ENCODE measurements at places on chromosomes 6 and 20. TPM values are rescaled to one million over a fixed set of nuclear protein-coding genes. Genes with fewer than 3 reads are reported as not detected.

RBBP8NL gene
- total RNA-seq, result not detected

PRDM13 gene
- total RNA-seq, result not detected

CASS4 gene
- 0.78 TPM for total RNA-seq

DHX35 gene
- total RNA-seq, result 6.1 TPM

TAP2 gene
- total RNA-seq, result 7.8 TPM

RIMS4 gene
- total RNA-seq, result not detected

IP6K3 gene
- 6.6 TPM for total RNA-seq

BTNL2 gene
- not detected for total RNA-seq

REM1 gene
- not detected for total RNA-seq

FILIP1 gene
- total RNA-seq, result 0.26 TPM

EPPIN gene
- total RNA-seq, result not detected

SLA2 gene
- total RNA-seq, result not detected

EFCAB8 gene
- total RNA-seq, result under 0.01 TPM

CLPSL2 gene
- not detected for total RNA-seq

MAN1A1 gene
- 25.5 TPM for total RNA-seq

SULF2 gene
- total RNA-seq, result 14.5 TPM

OPRL1 gene
- total RNA-seq, result 1.2 TPM

POFUT1 gene
- 60.5 TPM for total RNA-seq

OTOR gene
- not detected for total RNA-seq

SLC22A3 gene
- 4.0 TPM for total RNA-seq

GHRH gene
- not detected for total RNA-seq

SLC4A11 gene
- 0.72 TPM for total RNA-seq

OOEP gene
- not detected for total RNA-seq

APCDD1L gene
- total RNA-seq, result 6.3 TPM
